PC-9 (cell line): ENCODE measurements at places on chromosomes 5 and 9. TPM values are rescaled to one million over a fixed set of nuclear protein-coding genes. Genes with fewer than 3 reads are reported as not detected.

- no peaks in the 10 kb centered on the region for H3K27me3 ChIP-seq
- H3K27ac ChIP-seq: no peak overlapping the region
- no peak for DNase-seq
Measured at GRCh38 chr5:37816331-37816730, 23.5 kb downstream of the GDNF start.

DNA sequence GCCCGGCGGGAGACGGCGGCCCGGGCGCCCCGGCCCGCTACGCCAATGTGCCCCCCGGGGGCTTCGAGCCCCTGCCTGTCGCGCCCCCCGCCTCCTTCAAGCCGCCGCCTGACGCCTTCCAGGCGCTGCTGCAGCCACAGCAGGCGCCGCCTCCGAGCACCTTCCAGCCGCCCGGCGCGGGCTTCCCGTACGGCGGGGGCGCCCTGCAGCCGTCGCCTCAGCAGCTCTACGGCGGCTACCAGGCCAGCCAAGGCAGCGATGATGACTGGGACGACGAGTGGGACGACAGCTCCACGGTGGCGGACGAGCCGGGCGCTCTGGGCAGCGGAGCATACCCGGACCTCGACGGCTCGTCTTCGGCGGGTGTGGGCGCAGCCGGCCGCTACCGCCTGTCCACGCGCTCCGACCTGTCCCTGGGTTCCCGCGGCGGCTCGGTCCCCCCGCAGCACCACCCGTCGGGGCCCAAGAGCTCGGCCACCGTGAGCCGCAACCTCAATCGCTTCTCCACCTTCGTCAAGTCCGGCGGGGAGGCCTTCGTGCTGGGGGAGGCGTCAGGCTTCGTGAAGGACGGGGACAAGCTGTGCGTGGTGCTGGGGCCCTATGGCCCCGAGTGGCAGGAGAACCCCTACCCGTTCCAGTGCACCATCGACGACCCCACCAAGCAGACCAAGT, 723 bp downstream of the SNX18 start:
- no peaks in the 10 kb centered on the region for H3K27me3 ChIP-seq
- 0 out of 2 replicates have a peak, but pooled peaks cover 5% of the 10 kb centered on the region for H3K36me3 ChIP-seq
- no peak for DNase-seq
- peak overlapping the region; percentile 72 for H3K4me3 ChIP-seq
- peak overlapping the region; percentile 31; the same call in 1 of the 2 replicates for H3K27ac ChIP-seq

- no peak overlapping the region for H3K27ac ChIP-seq
- H3K36me3 ChIP-seq: no peaks in the 10 kb centered on the region
- no peak for DNase-seq
- no peaks in the 10 kb centered on the region for H3K27me3 ChIP-seq
- H3K4me1 ChIP-seq: no peaks in the 10 kb centered on the region
- H3K4me3 ChIP-seq: no peak overlapping the region
Measured at GRCh38 chr5:150180241-150181026, 9.4 kb upstream of the SLC6A7 start.

DNA sequence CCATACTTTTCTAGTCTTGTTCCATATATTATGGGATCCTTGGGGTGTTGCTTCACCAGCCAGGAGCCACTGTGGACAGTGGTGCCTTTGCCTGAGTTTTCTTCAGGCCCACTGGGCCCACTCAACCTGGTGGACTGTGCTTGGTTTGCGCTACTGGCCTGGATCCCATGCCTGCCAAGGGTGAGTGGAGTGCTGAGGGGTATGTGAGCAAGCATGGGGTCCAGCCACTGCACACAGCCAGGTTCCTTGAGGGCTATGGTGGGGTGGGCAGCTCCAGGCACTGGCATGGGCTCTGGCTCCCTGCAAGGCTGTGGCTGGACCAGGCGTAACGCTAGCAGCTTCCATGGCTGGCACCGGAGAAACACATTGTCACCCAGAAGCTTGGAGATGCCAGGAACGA, 13.2 kb upstream of the PRR16 start:
- no peak overlapping the region for H3K27ac ChIP-seq
- no peak for DNase-seq
- no peaks in the 10 kb centered on the region for H3K36me3 ChIP-seq
- no peaks in the 10 kb centered on the region for H3K4me1 ChIP-seq

DNA sequence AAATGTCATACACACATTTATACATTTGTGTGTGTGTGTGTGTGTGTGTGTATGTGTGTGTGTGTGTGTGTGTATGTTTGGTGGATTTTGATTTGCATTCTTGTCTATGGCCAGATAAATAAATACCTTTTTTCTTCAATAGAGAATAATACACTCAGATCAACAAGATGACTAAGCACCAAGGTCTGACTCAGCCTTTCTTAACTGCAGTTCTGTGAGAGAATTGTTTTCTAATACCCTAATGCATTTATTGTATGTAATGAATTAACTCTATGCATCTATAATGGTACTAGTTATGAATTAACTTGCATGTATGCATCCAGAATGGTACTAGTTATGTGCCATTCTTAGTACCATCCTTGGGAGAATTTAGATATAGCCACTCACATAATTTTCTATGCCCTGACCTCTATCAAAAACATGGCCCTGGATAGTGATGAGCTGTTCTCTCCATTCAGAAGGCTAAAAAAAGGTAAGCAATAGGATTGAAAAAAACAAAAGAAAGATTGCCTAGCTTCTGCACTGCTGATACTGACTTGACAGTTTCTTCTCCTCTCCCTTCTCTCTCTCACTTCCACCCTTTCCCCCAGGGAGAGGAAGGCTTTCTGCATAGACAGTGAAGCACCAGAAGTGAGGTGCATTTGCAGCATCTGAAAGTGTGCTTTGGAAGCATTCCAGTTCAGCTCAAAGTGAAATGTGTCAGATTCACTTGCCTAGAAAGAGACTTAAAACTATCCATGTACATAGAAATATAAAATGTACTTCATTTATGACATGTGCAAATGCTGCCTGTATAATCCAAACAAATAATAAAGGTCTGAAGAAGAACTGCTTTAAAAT, 55.1 kb upstream of the CCDC112 start:
- H3K27me3 ChIP-seq: no peaks in the 10 kb centered on the region
- H3K4me1 ChIP-seq: peaks cover 55% of the 10 kb centered on the region
- H3K4me3 ChIP-seq: no peak overlapping the region
- no peak for DNase-seq
- H3K36me3 ChIP-seq: no peaks in the 10 kb centered on the region

DNA sequence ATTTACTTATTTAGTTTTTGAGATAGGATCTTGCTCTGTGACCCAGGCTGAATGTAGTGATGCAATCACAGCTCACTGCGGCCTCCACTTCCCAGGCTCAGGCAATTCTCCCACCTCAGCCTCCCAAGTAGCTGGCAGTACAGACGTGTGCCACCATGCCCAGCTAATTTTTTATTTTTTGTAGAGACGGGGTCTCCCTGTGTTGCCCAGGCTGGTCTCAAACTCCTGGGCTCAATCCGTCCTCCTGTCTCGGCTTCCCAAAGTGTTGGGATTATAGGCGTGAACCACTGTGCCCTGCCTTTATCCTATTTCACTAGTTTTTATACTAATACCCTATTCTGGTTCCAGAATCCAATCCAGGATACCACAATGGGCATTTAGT, 6.8 kb downstream of the RPS14 start:
- DNase-seq: no peak
- peaks cover 7% of the 10 kb centered on the region for H3K4me1 ChIP-seq
- no peaks in the 10 kb centered on the region for H3K27me3 ChIP-seq
- no peak overlapping the region for H3K4me3 ChIP-seq

DNA sequence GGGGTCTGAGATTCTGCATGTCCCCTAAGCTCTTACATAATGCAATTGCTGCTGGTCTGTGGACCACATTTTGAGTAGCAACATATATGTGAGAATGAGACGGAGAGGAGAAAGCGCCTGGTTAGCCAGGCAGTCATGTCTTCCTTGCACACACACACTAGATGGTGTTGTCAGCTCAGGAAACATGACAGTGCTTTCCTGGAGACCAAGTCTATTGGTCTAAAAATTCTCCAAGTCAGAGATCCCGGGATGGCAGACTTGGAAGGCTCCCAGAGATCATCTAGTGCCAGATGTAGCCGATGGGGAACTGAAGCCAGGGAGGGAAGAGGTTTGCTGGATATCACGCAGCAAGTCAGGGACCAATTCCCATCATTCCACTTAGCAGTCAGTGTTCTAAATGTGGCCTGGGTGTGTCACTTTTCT, 53.4 kb downstream of the GALNT12 start:
- no peaks in the 10 kb centered on the region for H3K36me3 ChIP-seq
- peaks cover 7% of the 10 kb centered on the region; the same call in 1 of the 2 replicates for H3K4me1 ChIP-seq
- no peaks in the 10 kb centered on the region for H3K27me3 ChIP-seq
- peak; percentile 32 for DNase-seq
- H3K4me3 ChIP-seq: no peak overlapping the region

DNA sequence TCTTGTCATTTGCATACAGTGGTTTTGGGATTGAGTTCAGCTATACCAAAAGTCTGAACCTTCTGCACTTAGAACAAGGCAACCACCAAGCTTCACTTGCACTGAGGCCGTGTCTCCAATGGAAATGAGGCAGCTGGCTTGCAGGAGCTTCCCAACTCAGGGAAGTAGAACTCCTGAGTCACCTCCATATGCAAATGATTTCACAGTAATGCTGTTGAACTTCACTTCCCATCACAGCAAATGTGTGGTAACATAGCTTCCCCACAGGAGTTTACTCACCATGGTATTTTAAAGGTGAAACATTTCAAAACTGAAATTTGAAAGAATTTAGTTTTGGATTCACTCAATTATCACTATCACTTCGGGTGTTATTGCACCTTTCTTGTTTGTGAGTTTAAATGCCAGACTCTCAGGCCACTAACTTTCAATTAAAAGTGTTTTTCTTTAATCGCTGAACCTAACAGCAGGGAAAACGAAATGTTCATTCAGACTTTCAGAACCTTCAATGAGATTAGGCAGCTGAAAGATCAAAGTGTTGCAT, 9.0 kb downstream of the CD274 start:
- H3K4me3 ChIP-seq: no peak overlapping the region
- no peak for DNase-seq
- H3K27me3 ChIP-seq: no peaks in the 10 kb centered on the region
- peaks cover 19% of the 10 kb centered on the region for H3K4me1 ChIP-seq
- H3K27ac ChIP-seq: 0 out of 2 replicates have a peak overlapping the region, but pooled peaks have one; percentile 6
- H3K36me3 ChIP-seq: 0 out of 2 replicates have a peak, but pooled peaks cover 11% of the 10 kb centered on the region

DNA sequence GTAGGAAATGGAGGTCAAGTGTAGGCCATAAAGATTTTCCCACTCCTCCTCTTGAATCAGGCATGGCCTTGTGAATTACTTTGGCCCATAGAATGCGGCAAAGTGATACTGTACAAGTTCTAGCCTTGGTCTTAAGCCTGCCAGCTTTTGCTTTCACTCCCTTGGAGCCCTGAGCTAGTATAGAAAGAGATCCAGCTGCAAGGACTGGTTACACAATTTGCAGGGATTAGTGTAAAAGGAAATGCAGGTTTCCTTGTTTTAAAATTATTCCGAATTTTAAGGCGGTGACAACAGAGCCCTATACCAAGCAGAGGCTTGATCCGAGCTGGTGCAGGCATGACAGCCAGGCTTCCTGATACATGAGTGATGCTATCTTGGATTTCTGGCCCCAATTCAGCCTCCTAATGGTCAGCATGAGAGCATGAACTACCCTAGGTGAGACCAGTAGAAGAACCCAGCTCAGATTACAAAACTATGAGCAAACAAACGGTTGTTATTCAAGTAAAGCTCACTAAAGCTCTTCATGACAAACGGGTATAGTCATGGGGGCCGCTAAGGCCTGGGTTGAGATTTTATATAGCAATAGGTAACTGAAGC, 257.9 kb downstream of the DOCK8 start:
- no peaks in the 10 kb centered on the region for H3K27me3 ChIP-seq
- peaks cover 31% of the 10 kb centered on the region for H3K4me1 ChIP-seq
- DNase-seq: no peak
- no peak overlapping the region for H3K4me3 ChIP-seq
- H3K27ac ChIP-seq: no peak overlapping the region

DNA sequence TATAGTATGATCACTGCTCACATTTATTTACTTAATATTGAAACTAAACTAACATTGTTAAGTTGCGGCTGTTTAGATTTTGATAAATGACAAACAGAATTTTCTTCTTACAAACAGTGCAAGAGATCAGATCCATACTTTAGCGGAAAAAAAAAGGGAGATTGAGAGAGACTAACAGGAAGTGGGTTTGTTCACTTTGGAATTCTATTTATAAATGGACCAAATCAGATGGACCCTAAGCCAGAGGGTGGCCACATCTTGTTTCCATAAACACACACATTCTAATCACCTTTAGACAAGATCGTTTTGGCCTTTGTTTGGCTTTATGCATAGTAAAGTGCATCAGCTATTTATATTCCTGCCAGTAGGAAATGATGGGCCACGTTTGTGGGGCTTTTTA, 381.4 kb upstream of the CD180 start:
- no peak for DNase-seq
- no peak overlapping the region for H3K27ac ChIP-seq
- no peak overlapping the region for H3K4me3 ChIP-seq
- no peaks in the 10 kb centered on the region for H3K27me3 ChIP-seq

DNA sequence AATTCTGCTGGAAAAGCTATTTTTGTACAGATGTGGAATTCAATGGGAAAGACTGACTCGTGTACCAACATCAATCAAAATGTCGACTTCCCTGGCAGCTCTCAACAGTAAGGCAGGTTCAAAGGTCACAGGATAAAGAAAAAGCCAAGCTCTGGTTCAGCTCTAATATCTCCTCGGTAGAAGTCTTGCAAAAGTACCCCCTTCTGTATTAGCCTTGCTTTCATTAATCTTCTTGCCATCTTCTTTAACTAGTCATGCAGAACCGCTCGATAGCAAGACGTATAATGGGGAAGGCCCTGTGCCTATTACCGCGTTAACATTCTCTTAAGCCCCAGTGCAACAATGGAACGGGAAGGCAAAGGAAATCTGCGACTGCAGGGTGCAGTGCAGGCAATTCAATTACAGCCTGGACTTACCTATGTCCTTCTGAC, 201.2 kb downstream of the GAPVD1 start:
- no peak overlapping the region for H3K4me3 ChIP-seq
- no peaks in the 10 kb centered on the region for H3K27me3 ChIP-seq
- no peak for DNase-seq
- H3K4me1 ChIP-seq: 0 out of 2 replicates have a peak, but pooled peaks cover 6% of the 10 kb centered on the region

DNA sequence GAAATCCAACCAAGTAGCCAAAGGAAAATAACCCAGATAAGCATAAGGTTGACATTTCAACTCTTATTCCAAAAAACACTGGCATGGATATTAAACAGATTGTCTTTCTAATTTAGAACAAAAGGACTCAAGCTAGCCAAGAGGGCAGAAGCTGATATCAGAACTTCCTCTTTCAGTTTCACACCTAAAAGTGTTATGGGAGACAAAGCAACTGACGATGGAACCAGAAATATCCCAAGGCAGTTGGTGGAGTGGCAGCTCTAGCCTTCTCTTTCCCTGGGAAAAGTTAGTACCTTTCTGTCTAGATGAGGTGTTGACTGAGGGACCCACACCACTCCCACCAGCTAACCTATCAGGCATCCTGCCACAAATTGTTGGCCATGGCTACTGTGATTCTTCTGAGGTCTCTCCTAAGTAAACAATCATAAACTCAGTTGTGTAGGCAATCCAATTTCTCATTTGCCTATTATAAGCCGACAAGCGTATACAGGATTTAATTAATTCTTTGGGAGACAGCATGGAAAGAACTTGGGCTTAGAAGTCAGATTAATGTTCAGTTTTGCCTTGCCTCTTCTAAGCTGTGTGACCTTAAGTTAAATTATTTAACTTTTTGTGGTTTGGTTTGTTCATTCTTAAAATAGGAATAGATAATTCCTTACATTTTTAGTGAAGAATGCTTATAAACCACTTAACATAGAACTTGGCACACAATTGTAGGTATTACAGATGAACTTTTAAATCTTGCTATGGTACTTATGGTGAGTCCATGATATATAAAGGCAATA, 110.9 kb upstream of the ADAMTSL1 start:
- H3K27me3 ChIP-seq: no peaks in the 10 kb centered on the region
- H3K4me3 ChIP-seq: no peak overlapping the region
- no peak for DNase-seq

Gene SHISAL2B
- not detected in 2 replicates for total RNA-seq

Gene MYOT
- total RNA-seq: not detected in 2 replicates

Gene FAM169A
- total RNA-seq: 2.1 and 3.9 TPM in 2 replicates

Gene PLAC8L1
- total RNA-seq: not detected in 2 replicates

Gene CRB2
- total RNA-seq: not detected in 2 replicates

Gene PTCH1
- 23.0 and 33.4 TPM in 2 replicates for total RNA-seq

Gene OTULIN
- total RNA-seq: 77.2 and 79.1 TPM in 2 replicates

Gene ALDH1A1
- total RNA-seq: 2.3 and 3.7 TPM in 2 replicates
